Caco-2 (cell line): ENCODE measurements at places on chromosomes 4 and X.

DNA sequence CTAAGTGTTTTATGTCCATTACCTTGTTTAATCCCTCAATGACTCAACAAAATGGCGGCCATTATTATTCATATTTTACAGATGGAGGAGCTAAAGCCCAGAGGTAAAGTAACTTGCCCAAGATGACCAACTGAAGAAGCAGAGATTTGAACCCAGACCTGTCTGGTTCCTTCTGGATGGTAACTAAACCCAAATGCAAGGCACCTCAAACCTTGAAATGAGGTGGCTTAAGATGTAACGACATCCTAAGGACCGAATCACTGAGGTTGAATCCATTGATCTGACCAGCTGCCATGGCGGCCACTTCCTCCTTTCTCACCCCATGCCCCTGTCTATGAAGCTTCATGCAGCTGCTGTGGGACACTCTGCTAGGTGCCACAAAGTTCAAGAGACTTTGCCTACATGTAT, 932 bp downstream of the TLR10 start:
- no peaks in the 10 kb centered on the region for H3K36me3 ChIP-seq
- no peak overlapping the region for H3K27ac ChIP-seq
- no peak for DNase-seq
- no peak overlapping the region for H3K4me3 ChIP-seq
- H3K27me3 ChIP-seq = no peaks in the 10 kb centered on the region

GRCh38 chr4:73275318-73275654, 16.7 kb upstream of the ANKRD17 start:
- H3K4me3 ChIP-seq = no peak overlapping the region
- no peak overlapping the region for H3K27ac ChIP-seq
- no peaks in the 10 kb centered on the region for H3K27me3 ChIP-seq
- peaks cover 4% of the 10 kb centered on the region; the same call in 1 of the 2 replicates for H3K4me1 ChIP-seq

DNA sequence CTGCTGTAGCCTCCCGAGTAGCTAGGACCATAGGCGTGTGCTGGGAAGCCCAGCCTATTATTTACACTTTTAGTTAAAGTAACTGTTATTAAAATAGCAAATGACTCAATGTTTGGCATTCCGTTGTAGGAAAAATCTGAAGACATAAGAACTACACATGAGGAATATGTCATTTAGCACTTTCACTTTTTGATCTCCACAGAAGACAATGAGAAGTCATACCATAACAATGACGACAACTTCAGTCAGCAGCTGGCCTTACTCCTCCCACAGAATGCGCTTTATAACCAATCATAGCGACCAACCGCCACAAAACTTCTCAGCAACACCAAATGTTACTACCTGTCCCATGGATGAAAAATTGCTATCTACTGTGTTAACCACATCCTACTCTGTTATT, 6.7 kb downstream of the GPR34 start:
- no peak overlapping the region for H3K4me3 ChIP-seq
- no peak overlapping the region for H3K27ac ChIP-seq
- H3K4me1 ChIP-seq = no peaks in the 10 kb centered on the region
- H3K36me3 ChIP-seq = no peaks in the 10 kb centered on the region
- no peaks in the 10 kb centered on the region for H3K27me3 ChIP-seq

GRCh38 chrX:34927866-34928265, 14.7 kb upstream of the FAM47B start:
- DNase-seq = no peak
- H3K4me3 ChIP-seq = no peak overlapping the region
- H3K27ac ChIP-seq = no peak overlapping the region
- H3K4me1 ChIP-seq = no peaks in the 10 kb centered on the region
- no peaks in the 10 kb centered on the region for H3K27me3 ChIP-seq

DNA sequence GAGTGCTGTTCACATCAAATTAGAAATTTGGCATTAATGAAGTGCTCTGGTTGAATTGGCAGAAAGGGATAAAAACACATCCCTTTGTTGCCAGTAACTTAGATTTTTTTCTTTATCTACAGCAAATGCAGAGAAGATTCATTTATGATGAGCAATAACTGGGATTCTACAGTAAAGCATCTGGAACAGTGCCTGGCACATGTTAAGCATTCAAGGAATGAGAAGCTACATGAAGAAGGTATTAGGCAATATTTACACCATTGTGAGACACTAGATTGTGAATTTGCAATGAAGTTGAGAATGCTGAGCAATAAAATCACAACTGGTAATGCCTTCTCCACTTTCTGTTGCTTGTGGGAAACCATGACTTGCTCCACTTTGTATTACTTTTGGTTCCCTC, 33.5 kb downstream of the PCDH19 start:
- H3K4me3 ChIP-seq = no peak overlapping the region
- no peaks in the 10 kb centered on the region for H3K4me1 ChIP-seq
- H3K36me3 ChIP-seq = no peaks in the 10 kb centered on the region

DNA sequence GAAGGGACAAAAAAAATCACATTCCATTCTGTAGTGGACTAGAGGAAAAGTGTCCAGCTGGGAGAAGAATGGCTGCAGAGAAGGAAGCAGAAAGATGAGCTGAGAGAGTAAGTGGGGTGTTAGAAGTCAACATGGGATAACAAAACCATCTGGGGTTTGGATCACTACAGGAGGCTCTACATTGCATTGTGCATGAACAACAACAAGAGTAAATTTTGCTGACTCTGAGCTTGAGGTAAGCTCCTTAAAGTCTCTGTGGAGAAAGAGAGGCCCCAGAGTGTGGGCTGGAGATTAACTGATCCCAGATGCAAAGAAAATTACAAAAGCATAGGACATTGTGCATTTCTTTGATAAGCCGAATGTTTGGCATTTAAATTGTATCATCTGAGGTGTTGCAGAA, 128.9 kb downstream of the UGT8 start:
- no peak overlapping the region for H3K4me3 ChIP-seq
- no peaks in the 10 kb centered on the region for H3K4me1 ChIP-seq
- no peak for DNase-seq
- no peaks in the 10 kb centered on the region for H3K36me3 ChIP-seq

- no peaks in the 10 kb centered on the region for H3K36me3 ChIP-seq
- H3K4me1 ChIP-seq = no peaks in the 10 kb centered on the region
- no peaks in the 10 kb centered on the region for H3K27me3 ChIP-seq
- H3K4me3 ChIP-seq = no peak overlapping the region
Observed at GRCh38 chr4:102193145-102193544, 152.1 kb downstream of the SLC39A8 start.

- no peak overlapping the region for H3K27ac ChIP-seq
- no peaks in the 10 kb centered on the region for H3K36me3 ChIP-seq
- H3K27me3 ChIP-seq = no peaks in the 10 kb centered on the region
Observed at GRCh38 chr4:1384675-1385372, 21.4 kb downstream of the NKX1-1 start.

GRCh38 chr4:14111730-14112181, 484.2 kb upstream of the BOD1L1 start:
- no peak overlapping the region for H3K4me3 ChIP-seq
- no peak overlapping the region for H3K27ac ChIP-seq
- no peak for DNase-seq
- H3K4me1 ChIP-seq = no peaks in the 10 kb centered on the region
- no peaks in the 10 kb centered on the region for H3K27me3 ChIP-seq
- H3K36me3 ChIP-seq = no peaks in the 10 kb centered on the region

DNA sequence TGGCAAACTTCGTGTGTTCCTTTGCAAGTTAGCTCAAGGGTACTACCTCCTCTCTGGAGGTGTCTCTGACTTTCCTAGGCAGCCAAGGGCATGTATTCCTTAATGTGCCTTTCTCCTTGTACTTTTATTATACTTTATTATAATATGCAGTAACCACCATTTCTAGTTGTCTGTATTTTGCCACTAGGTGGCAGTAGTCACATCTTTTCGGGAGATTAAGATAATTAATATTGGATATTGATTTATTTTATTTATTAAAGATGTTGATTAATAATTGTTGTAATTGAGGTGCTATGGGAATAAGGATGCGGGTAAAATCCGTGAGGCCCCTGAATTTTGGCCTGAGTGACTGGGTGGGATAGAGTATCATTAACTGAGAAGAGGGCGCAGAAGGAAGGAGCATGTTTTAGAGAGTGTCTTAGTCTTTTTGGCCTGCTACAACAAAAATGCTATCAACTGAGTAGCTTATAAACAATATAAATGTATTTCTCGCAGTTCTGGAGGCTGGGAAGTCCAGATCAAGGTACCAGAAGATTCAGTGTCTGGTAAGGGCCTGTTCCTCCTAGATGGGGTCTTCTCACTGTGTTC, 153.3 kb downstream of the TMEM164 start:
- DNase-seq = no peak
- no peak overlapping the region for H3K4me3 ChIP-seq
- H3K27me3 ChIP-seq = no peaks in the 10 kb centered on the region
- no peak overlapping the region for H3K27ac ChIP-seq
- H3K36me3 ChIP-seq = no peaks in the 10 kb centered on the region
